ENCODE measurements at places on chromosomes 2 and 18.

- no peak for DNase-seq
Measured at GRCh38 chr2:16208241-16208797, 268.0 kb downstream of the MYCN start.

- DNase-seq = no peak
Measured at GRCh38 chr2:171150694-171151285, 9.9 kb downstream of the TLK1 start.

GRCh38 chr18:58687871-58688308 lies 16.6 kb downstream of the MALT1 start:
- DNase-seq = no peak

DNA sequence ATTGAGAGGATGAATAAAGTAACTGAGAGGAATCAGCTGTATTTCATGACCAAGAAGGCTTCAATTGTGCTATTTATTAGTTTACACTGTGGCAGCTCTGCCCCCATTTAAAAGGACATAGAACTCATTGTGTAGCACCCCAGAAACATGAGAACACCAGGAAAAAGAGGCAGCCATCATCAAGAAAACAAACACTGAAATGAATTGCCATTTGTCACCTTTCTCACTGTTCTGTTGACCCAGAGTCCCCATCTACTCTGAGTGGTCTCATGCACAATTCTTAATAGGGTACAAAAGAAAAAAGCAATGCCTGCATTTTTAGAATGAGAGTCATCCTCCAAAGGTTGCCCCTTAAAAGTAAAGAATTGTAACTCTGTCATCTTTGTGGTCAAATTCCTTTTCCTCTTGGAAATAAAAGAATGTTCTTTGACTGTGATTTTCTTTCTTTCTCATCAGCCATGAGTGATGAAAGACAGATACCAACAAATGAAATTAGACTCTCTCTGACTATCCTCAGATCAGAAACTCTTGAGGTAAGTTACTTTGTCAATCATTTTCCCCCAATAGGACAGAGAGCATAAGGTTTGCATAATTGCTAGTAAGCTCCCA lies 1941.9 kb upstream of the PIK3C3 start:
- no peak for DNase-seq

DNA sequence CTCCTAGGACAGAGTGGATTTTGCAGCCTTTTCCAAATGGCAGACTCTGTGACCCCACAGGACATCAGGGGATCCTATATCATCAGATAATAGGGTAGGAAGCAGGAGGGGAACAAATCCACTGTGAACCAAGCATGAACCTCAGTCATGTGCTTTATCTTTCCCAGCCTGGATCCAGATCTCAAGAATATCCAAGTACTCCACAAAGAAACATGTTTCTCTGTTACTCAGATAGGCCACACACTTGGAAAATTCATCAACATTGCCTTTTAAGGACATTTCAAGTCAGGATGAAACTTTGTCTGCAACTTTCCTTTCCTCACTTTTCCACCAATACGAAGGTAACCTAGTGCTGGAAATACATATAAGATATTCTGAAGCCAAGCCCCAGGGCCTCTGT lies 85.8 kb downstream of the RDH14 start:
- DNase-seq = no peak

GRCh38 chr2:26913999-26914658 lies 56.3 kb upstream of the MAPRE3 start:
- DNase-seq = no peak

- DNase-seq = no peak
Measured at GRCh38 chr2:19552270-19552669, 193.8 kb upstream of the OSR1 start.

- DNase-seq = no peak
Measured at GRCh38 chr2:86256300-86256699, 57.0 kb downstream of the MRPL35 start.

GRCh38 chr18:14912967-14913366 lies 165.0 kb downstream of the ANKRD30B start:
- DNase-seq = no peak

- DNase-seq = no peak
Measured at GRCh38 chr2:224901121-224901676, 141.1 kb downstream of the DOCK10 start.

Data from epithelial cell of proximal tubule (primary cell).